ENCODE measurements at places on chromosomes 5 and 9.
A peak's percentile ranks its signal among the peaks of the same experiment; 100 is the strongest.

- no peak for DNase-seq
Measured at GRCh38 chr5:175045820-175046219, 321.4 kb downstream of the MSX2 start.

GRCh38 chr9:106993603-106994002 lies 130.6 kb downstream of the ZNF462 start:
- DNase-seq: no peak

- DNase-seq: peak; percentile 67
Measured at GRCh38 chr9:14433351-14434157, 119.6 kb upstream of the NFIB start.

GRCh38 chr9:27586304-27586703 lies 13.0 kb upstream of the C9orf72 start:
- DNase-seq: no peak

GRCh38 chr9:128987805-128988204 lies 40.3 kb downstream of the NUP188 start:
- peak; percentile 84 for DNase-seq

DNA sequence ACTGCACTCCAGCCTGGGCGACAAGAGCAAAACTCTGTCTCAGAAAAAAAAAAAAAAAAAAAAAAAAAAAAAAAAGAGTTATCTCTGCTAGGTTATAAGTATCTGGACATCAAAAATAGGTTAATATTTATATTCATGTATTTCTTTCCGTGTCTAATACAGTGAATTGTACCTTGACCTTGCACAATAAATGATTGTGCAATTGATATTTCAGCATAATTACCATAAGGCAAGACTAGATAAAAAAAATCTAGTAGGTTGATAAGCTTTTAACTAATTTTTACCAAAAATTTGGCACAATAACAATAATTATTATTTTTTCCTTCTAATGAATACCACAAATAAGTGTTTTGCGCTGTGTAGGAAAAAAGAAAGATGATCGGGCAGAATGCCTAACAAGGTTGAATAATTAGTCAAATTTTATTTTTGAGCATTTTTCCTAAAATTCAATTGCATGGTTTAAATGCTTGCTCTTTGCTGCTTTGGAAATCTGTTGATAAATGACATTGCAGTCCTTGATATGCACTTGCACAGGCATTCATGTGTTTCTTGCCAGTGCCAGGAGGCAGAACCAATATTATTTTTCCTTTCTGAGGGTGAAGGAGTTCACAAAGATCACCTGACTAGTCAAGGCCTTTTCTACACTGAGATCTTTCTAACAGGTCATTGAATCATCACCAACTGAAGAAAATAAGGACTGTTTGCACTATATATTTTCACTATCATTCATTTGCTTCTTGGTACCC lies 127.5 kb downstream of the ARRDC3 start:
- no peak for DNase-seq

DNA sequence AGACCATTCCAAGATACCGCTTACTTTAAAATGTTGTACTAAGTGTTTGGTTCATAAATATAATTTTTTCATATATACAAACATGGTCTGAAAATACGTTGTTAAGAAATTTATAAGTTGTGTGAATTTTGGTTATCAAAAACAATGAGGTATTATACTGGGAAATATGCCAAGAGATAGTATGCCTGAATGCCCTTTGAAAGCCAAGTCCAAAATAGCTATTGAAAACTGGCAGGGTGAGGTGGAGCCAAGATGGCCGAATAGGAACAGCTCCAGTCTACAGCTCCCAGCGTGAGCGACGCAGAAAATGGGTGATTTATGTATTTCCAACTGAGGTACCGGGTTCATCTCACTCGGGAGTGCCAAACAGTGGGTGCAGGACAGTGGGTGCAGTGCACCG lies 533.5 kb downstream of the ZNF608 start:
- DNase-seq: no peak

DNA sequence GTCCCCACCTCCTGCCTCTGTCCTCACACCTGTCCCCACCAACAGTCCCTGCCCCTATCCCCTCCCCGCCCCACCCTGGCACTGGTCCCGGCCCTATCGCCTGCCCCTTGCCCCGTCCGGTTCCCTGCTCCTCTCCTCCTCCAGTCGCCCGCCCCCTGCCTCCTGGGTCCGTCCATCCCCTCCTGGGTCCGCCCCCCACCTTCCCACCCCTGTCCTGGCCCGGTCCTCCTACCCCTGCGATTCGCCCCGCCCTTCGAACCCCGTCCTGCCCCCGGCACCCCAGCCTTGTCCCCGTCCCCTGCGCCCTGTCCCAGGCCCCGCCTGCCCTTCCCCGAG lies 372 bp downstream of the EDF1 start:
- peak; percentile 41 for DNase-seq

DNA sequence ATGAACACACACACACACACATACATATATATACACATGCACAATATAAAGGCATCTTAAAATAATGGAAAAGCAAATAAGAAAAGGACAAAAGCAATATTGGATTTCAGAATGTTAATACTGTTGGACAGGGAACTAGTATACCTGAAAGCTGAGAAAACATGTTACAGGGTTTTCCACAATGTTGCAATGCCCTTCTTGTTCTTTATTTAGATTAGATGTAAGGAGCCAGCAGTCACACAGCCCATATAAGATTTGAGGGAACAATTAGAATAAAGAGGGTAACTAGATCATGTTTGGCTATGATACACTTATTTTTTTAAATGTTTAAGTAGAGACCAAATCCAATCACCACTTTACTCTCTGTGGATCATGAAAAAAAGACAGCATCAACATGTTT lies 61.7 kb downstream of the SH3TC2 start:
- no peak for DNase-seq

GRCh38 chr9:112174222-112174964 lies 704 bp downstream of the SUSD1 start:
- DNase-seq: peak; percentile 50

- DNase-seq: no peak
Measured at GRCh38 chr5:96129276-96129675, 167.6 kb upstream of the ELL2 start.

Measured in right hindlimb (tissue), 1 donor.